ENCODE measurements at places on chromosomes 2 and 18. TPM values are rescaled to one million over a fixed set of nuclear protein-coding genes. Genes with fewer than 3 reads are reported as not detected.

- H3K27ac ChIP-seq: peak overlapping the region; percentile 68
- H3K27me3 ChIP-seq: no peaks in the 10 kb centered on the region
- no peak for DNase-seq
- H3K4me3 ChIP-seq: no peak overlapping the region
- H3K36me3 ChIP-seq: no peaks in the 10 kb centered on the region
These were observed 6.7 kb upstream of the LRRC30 start for GRCh38 chr18:7224198-7224597.

GRCh38 chr2:206422493-206422892, 20.8 kb upstream of the ADAM23 start:
- H3K27me3 ChIP-seq: peaks cover 19% of the 10 kb centered on the region
- no peak overlapping the region for H3K27ac ChIP-seq
- H3K4me3 ChIP-seq: no peak overlapping the region
- H3K36me3 ChIP-seq: peaks cover 9% of the 10 kb centered on the region
- no peaks in the 10 kb centered on the region for H3K4me1 ChIP-seq

- H3K27me3 ChIP-seq: no peaks in the 10 kb centered on the region
- no peaks in the 10 kb centered on the region for H3K36me3 ChIP-seq
- H3K27ac ChIP-seq: no peak overlapping the region
- DNase-seq: no peak
- no peak overlapping the region for H3K4me3 ChIP-seq
These were observed 66.9 kb upstream of the CYP26B1 start for GRCh38 chr2:72214429-72215143.

DNA sequence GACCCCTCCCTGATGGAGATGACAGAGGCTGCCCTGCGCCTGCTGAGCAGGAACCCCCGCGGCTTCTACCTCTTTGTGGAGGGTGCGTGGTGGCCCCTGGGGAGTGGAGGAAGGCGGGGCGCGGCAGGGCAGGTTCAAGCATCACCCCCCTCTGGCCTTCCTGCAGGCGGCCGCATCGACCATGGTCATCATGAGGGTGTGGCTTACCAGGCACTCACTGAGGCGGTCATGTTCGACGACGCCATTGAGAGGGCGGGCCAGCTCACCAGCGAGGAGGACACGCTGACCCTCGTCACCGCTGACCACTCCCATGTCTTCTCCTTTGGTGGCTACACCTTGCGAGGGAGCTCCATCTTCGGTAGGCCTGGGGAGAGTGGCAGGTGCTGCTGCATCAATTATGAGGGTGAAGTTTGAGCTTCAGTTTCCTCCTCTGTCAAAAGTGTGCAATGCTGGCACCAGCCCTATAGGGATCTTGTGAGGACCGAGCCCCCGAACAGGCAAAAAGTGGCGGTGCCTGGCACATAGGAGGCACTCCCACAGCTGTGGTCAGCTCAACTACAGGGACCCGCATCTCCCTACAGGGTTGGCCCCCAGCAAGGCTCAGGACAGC, 2.2 kb downstream of the ALPI start:
- no peaks in the 10 kb centered on the region for H3K36me3 ChIP-seq
- no peaks in the 10 kb centered on the region for H3K4me1 ChIP-seq
- no peak overlapping the region for H3K27ac ChIP-seq
- DNase-seq: no peak
- H3K4me3 ChIP-seq: no peak overlapping the region

DNA sequence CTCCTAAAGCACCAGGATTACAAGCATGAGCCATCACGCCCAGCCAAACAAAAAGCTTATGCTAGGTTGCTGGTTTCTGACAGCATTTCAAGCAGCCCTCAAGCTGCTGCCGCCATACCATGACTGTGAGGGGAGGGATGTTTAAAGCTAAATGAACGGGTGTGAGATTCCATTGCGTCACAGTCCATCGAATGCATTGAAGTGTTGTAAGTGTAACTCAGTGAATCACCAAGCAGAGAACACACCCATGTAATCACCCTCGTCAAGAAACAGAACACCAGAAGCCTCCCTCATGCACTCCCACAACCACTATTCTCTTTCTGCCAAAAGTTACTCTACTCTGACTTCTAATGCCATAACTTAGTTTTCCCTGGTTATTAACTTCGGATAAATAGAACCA, 32.8 kb upstream of the MC5R start:
- no peaks in the 10 kb centered on the region for H3K4me1 ChIP-seq
- H3K4me3 ChIP-seq: no peak overlapping the region
- H3K27ac ChIP-seq: no peak overlapping the region
- no peaks in the 10 kb centered on the region for H3K36me3 ChIP-seq
- peaks cover 7% of the 10 kb centered on the region for H3K27me3 ChIP-seq

- H3K4me3 ChIP-seq: peak overlapping the region; percentile 8
- peaks cover 19% of the 10 kb centered on the region for H3K4me1 ChIP-seq
- no peak overlapping the region for H3K27ac ChIP-seq
- no peak for DNase-seq
These were observed 1.7 kb upstream of the EML4 start for GRCh38 chr2:42167458-42167857.

- no peak overlapping the region for H3K27ac ChIP-seq
- DNase-seq: no peak
- peaks cover 12% of the 10 kb centered on the region for H3K27me3 ChIP-seq
- H3K4me3 ChIP-seq: no peak overlapping the region
These were observed 86.4 kb downstream of the EML6 start for GRCh38 chr2:54809819-54810218.

- no peaks in the 10 kb centered on the region for H3K27me3 ChIP-seq
- peaks cover 31% of the 10 kb centered on the region for H3K36me3 ChIP-seq
- H3K4me3 ChIP-seq: no peak overlapping the region
These were observed 12.4 kb downstream of the NMI start for GRCh38 chr2:151277067-151277466.

DNA sequence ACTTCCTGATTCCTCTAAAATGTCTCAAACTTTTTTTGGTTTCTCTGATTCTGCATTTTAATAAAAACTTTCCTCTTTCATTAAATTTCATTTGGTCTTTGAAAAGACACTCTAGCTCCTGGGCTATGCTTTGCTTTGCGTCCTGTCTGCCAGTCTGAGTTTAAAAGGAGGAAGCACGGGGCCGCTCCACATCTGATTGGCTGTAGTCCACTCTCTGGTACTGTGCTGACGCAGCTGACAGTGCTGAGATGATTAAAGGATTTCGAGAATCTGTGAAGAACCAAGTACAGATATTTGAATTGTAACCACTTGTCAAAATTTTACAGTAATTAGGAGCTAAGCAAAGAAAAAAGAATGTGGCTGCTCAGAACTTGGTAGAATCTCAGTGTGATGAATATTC, 199.6 kb upstream of the HNMT start:
- no peaks in the 10 kb centered on the region for H3K4me1 ChIP-seq
- H3K27me3 ChIP-seq: no peaks in the 10 kb centered on the region
- H3K36me3 ChIP-seq: no peaks in the 10 kb centered on the region
- H3K4me3 ChIP-seq: no peak overlapping the region
- DNase-seq: no peak

DNA sequence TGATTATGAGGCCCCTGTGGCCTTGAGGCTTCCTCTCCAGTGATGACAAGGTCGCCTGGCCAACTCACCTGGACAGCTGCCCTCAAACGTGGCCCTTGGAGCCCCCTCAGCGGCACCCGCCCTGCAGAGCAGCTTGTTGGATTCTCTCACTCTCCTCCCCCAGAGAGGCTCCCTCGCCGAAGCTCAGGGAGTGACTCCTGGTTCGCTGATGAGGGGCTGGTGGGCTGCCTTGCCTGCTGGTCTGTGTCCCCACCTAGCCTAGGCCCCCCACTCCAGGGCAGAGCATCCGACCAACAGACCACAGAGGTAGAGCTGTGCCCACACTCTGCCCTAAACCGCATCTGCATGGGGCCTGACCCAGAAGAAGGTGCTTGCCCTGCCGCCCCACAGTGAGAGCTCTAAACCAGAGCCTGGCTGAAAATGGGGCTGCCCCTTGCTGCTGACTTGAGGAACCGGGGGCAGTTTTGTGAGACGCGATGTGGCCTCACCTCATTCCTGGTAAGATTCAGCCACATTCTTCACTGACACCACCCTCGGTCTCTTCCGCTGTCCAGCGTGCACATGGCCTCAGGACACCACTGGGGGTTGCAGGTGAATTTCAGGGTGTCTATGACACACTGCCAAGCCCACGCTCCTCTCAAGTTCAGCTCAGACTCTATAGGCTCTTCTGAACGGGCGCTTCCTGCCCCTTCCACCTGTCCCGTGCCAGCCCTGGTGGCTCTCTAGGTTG, 131.6 kb downstream of the CABLES1 start:
- peaks cover 11% of the 10 kb centered on the region for H3K36me3 ChIP-seq
- H3K4me3 ChIP-seq: no peak overlapping the region
- peaks cover 23% of the 10 kb centered on the region for H3K4me1 ChIP-seq
- no peak overlapping the region for H3K27ac ChIP-seq

DNA sequence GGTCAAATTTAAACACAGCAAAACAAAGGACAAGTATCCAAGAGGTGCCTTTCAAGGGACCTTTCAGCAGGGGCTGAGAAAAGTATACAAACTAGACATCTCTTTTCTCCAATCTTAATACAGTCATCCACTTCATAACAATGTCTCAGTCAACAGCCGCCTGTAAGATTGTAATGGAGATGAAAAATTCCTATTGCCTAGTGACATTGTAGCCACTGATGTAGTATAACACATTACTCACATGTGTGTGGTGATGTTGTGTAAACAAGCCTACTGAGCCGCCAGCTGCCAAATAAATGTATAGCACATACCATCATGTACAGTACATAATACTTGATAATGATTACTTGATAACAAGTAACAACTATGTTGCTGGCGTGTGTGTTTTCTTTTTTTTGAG, 31.0 kb downstream of the VIT start:
- no peak for DNase-seq
- no peak overlapping the region for H3K4me3 ChIP-seq
- no peaks in the 10 kb centered on the region for H3K36me3 ChIP-seq
- H3K4me1 ChIP-seq: no peaks in the 10 kb centered on the region
- H3K27ac ChIP-seq: no peak overlapping the region

DNA sequence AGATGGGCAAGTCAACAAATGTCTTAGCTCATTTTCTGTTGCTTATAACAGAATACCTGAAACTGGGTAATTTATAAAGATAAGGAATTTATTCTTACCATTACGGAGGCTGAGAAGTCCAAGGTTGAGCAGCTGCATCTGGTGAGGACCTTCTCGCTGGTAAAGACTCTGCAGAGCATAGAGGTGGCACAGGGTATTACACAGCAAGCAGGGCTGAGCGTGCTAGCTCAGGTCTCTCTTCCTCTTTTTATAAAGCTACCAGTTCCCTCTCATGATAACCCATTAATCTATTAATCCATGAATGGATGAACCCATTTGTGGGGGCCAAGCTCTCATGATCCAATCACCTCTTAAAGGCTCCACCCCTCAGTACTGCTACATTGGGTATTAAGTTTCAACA, 109.1 kb downstream of the CDK15 start:
- no peaks in the 10 kb centered on the region for H3K36me3 ChIP-seq
- H3K27ac ChIP-seq: no peak overlapping the region
- H3K27me3 ChIP-seq: no peaks in the 10 kb centered on the region
- no peaks in the 10 kb centered on the region for H3K4me1 ChIP-seq
- H3K4me3 ChIP-seq: no peak overlapping the region

FHOD3 gene
- polyA plus RNA-seq: not detected

CD302 gene
- polyA plus RNA-seq: 0.37 TPM

FBXO11 gene
- polyA plus RNA-seq: 13.9 TPM

CD8B2 gene
- not detected for polyA plus RNA-seq

FIGN gene
- polyA plus RNA-seq: not detected

ATG9A gene
- 19.7 TPM for polyA plus RNA-seq

SH3RF3 gene
- polyA plus RNA-seq: 0.66 TPM

KDSR gene
- 18.9 TPM for polyA plus RNA-seq

HK2 gene
- polyA plus RNA-seq: 7.4 TPM

KATNAL2 gene
- 1.0 TPM for polyA plus RNA-seq

Measured in naive B cell (primary cell).